M059J (cell line): ENCODE measurements at places on chromosomes 1 and 21.

DNA sequence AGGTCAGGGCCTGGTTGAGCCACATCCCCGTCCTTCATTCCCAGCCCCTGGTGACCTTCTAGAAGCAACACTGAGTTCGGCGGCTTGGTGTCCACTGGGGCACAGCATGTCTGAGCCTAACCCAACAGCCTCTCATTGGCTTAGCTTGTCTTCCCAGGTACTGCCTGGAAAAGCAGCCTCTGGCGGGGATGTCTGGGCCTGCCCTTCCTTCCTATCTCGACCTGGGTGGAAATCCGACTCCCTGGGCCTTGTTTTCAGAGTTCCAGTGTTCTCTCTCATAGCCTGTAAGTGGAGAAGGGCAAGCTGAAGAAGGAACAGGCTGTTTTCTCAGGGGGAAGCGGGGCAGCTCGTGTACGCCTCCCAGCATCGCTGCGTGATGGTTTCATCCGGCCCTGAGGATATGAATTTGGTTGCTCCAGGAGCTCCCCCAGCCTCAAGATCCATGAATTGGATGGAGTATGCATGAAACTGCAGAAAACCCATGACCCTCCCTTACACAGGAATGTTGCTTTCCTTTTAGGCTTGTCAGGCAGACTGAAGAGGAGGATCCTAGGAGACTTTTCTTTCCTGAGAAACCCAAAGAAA lies 116.5 kb upstream of the IRF2BP2 start:
- no peak for DNase-seq

DNA sequence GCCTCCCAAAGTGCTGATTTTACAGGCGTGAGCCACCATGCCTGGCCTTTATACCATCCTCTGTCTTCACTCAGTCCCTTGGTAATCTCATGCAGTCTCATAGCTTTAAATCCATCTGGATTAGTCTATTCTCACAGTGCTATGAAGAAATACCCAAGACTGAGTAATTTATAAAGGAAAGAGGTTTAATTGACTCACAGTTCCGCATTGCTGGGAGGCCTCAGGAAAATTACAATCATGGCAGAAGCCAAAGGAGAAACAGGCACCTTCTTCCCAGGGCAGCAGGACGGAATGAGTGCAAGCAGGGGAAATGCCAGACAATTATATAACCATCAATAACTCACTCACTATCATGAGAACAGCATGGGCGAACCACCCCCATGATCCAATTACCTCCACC lies 49.1 kb upstream of the CPLANE2 start:
- DNase-seq = no peak

- DNase-seq = no peak
Observed at GRCh38 chr1:165858967-165859845, 31.8 kb downstream of the UCK2 start.

DNA sequence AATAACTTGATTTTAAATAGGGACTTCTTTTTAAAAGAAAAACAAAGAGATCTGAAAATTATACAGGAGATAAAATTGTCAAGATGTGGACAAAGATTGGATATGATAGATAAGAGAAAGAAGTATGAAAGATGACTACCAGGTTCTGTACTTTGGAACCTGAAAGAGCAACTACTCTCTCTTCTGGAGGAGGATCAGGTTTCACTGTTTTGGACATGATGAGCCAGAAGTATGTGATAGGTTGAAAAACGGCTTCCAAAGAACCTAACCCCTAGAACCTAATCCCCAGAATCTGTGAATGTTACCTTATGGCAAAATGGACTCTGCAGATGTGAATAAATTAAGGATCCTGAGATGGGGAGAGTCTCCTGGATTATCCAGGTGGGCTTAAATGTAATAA lies 26.2 kb downstream of the RSBN1 start:
- peak; percentile 39 for DNase-seq

DNA sequence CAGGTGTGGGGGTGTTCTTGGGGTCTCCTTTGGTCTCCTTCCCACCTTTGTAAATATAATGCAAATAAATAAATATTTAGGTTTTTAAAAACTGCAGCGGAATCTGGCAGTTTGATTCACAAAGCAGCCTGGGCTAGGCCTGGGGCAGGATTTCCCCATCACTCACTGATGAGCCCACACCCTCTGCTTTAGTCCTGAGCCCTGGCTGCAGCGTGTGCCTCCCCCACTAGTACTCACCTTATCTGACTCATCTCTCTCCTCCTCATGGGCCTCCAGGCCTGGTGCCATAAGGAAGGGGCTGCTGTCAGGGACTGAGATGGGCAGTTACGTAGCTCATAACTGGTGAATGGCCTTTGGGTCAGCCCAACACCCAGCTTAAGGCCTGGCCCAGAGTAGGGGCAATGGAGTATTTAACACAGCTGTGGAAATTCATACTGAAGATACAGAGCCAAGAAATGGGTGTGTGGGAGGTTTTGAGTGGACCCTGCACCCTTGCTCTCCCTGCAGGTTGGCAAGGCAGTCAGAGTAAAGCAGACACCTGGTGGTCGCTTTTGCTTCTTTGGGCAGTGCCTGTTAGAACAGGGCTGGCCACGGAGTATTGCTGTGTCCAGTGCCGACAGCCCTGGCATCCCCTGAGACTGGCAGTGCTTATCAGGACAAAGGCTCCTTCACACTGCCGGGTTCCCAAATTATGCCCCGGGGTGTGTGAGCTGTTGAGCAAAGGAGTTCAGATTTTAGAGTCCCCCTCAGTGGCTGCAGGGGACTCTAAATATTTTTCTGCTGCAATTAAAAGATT lies 39.7 kb downstream of the AZIN2 start:
- DNase-seq = peak; percentile 51

DNA sequence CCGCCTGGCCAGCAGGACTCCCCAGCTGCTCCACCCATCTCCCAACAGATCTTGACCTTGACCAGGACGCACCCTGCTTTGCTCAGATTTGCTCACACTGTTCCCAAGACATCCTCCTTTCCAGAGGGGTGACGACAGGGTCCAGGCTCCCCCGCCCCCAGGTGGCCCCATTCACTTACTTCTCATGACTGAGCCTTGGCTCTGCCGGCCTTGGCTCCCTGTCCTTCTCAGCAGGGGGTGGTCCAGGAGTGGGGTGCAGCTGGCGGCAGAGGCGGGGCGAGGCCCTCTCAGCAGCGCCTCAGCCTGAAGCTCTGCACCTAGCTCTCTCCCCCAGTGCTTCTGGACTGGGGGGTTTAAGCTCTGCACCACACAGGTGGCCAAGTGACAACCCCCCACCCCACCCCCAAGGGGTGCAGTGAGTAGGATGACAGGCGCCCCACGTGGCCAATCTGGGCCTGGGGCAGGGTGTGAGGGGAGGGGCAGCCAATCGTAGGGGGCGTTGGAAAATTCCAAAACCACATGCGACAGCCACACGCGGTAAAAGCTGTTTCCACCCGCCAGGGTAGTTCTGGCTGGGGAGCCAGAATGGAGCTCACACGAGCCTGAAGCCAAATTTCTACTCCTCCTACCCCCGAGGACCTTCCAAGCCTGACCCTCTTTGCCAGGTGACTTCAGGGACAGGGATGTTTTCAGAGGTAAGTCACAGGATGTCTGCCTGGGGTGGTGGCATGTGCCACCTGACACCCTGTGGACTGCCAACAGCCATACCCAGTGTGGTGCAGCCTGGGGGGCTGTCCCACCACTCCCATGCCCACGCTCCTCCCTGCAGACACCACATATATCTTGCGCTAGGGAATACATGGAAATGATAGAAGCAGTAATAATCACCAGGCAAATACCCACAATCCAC lies 5.6 kb downstream of the RORC start:
- no peak for DNase-seq

GRCh38 chr1:189158155-189158554 lies 1319.5 kb downstream of the BRINP3 start:
- DNase-seq = no peak

GRCh38 chr21:31987696-31988095 lies 114.9 kb downstream of the HUNK start:
- no peak for DNase-seq

DNA sequence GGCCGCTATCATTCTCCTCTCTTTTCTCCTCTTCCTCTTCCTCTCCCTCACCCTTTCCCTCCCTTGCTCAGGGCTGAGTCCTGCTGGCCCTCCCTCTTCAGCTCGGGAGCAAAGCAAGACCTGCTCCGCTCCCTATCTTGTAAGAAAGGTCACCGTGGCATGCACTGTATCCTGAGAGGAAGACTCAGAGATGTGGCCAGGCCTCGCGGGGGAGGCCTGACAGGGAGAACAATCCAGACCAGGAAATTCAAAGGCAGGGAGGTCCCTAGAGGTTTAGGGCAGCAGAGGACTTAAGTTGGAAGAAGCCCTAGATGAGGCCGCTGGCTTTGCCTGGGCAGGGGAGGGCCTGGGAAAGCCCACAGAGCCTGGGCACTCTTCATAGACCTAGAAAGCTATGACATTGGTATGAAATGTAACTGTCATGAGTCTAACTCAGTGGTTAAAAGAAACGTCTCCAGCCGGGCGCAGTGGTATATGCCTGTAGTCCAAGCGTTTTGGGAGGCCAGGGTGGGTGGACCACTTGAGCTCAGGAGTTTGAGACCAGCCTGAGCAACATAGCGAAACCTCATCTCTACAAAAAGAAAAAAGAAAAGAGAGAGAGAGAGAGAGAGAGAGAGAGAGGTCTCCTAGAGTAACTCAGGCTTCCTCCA lies 14.6 kb upstream of the PTAFR start:
- DNase-seq = no peak

DNA sequence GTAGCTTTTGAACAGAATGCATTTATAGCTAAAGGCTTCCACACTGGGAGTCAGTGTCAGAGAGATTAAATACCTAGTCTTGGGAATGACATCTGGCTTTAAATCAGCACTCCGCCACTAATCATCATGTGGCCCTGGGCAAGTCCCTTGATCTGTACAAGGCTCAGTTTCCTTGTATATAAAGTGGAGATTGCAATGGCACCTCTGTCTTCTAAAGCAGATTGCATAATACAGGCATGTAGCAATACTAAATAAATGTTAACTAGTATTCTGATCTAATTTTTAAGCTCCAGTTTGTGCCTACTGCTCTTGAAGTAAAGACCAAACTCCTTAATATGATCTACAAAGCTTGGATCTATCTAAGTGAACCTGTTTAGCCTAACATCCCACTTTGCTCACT lies 249.4 kb downstream of the PLPP3 start:
- DNase-seq = no peak

DNA sequence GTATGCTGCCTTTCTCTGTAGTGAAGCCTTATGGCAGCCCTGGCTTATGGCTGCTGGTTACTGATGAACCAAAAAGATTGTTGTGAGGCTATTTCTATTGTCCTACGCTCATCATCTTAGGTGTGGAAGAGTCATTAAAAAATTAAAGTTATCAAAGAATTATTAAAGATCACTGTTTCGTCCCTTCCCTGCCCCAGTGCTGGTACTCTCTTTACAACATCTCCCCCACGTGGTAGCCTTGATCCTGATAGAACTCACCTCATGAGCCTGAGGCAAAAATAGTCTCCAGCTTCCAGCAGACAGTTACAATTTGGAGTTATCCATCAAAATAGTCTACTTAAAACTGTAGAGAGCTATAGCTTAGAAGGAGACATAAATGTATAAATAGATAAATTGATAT lies 201.5 kb downstream of the S1PR1 start:
- peak; percentile 31 for DNase-seq

GRCh38 chr1:8239306-8240023 lies 78.4 kb upstream of the SLC45A1 start:
- DNase-seq = peak; percentile 15

- no peak for DNase-seq
Observed at GRCh38 chr1:99579691-99580172, 66.2 kb upstream of the PALMD start.

GRCh38 chr21:41899426-41900202 lies 20.5 kb upstream of the PRDM15 start:
- DNase-seq = no peak

DNA sequence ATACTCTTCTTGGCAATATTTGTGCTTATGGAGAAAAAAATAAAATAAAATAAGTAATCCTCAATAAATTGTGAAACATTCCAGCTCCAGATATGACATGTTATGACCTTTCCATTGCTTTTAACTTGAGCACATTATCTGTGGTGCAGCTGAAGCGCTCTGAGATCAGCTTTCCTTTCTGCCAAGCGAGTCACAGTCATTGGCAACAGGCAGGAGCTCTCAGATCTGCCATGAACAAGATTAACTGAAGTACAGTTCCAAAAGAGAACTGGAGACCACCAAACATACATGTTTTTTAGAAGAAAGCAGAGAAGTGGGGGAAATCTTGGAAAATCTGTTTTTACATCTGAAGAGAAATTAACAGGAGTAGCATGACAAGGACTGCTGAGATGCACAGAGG lies 89.2 kb upstream of the DSCAM start:
- no peak for DNase-seq

GRCh38 chr1:194478731-194479130 lies 1292.3 kb upstream of the B3GALT2 start:
- no peak for DNase-seq

GRCh38 chr1:6329396-6329795 lies 64.2 kb downstream of the ACOT7 start:
- no peak for DNase-seq

DNA sequence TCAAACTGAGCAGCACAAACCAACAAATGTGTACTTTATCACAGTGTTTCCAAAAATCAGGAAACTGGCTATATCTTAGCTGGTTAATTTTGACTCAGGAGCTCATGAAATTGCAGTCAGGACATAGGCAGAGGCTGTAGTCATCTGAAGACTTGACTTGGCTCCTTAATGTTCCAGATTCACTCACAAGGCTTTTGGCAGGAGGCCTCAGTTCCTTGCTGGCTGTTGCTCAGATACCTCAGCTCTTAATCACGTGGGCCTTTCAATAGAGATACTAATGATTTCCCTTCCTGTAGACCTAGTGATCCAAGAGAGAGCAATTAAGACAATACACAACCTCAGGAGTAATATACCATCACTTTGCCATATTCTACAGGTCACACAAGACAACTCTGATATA lies 537.7 kb downstream of the BRINP3 start:
- DNase-seq = peak; percentile 1

- DNase-seq = peak; percentile 40
Observed at GRCh38 chr1:115173151-115173550, 83.8 kb upstream of the TSPAN2 start.

- DNase-seq = peak; percentile 92
Observed at GRCh38 chr1:44808063-44808937, at the start of gene BTBD19. BTBD19 (plus strand) TSS chr1:44808523; CDS start chr1:44808821, 298 bp downstream.

DNA sequence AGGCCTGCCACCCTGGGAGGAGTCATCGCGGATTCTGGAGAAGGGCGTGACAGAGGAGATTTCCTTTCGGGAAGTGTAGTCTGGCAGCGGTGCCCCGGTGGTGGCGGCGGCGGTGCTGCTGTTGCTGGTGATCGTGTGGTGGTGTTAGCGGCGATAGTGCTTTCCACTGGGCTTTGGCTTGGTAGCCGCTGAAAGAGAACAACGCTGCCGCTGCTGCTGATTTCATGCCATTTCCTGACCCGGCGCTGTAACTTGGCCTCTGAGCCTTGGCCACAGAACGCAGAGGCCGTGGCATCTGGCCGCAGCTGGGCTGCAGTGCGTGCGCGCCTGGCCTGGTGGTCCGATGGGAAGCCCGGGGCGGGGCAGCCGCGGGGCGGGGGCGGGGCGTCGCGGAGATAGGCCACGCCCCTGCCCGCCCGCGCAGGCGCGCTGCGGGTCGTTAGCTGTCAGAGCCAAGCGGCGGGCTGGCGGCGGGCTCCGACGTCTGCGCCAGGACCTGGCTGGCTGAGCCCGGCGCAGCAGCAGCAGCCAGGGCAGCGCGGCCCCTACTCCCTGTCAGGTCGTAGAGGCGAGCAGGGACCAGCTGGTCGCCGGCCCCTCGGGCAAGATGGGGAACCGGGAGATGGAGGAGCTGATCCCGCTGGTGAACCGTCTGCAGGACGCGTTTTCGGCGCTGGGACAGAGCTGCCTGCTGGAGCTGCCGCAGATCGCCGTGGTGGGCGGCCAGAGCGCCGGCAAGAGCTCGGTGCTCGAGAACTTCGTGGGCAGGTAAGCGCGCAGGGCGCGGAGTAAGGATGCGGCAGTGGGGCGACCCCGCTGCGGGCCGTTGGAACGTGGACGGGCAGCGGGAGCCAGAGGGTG lies at the start of gene DNM3:
Gene DNM3 (plus strand): TSS at position 449 of the 861 bp plus-strand sequence. CDS start 159 bp downstream, at position 608.
- DNase-seq = peak; percentile 78
